Fibroblast of villous mesenchyme (primary cell): ENCODE measurements at places on chromosomes 5 and 9. TPM values are rescaled to one million over a fixed set of nuclear protein-coding genes. Genes with fewer than 3 reads are reported as not detected.

The TMC1 gene
- under 0.01 and 1.3 TPM in 2 replicates for total RNA-seq

The RNF183 gene
- not detected in 2 replicates for total RNA-seq

The CDH9 gene
- not detected in 2 replicates for total RNA-seq

The GPR151 gene
- total RNA-seq: not detected in 2 replicates

The TNFSF15 gene
- total RNA-seq: 4.5 and 5.6 TPM in 2 replicates

The SH3RF2 gene
- 0.97 and 2.2 TPM in 2 replicates for total RNA-seq

The TRIM36 gene
- 0.97 and 2.2 TPM in 2 replicates for total RNA-seq

The PIP5K1B gene
- total RNA-seq: under 0.01 TPM in 2 replicates

The ARHGEF37 gene
- total RNA-seq: 0.43 and 0.64 TPM in 2 replicates

The PCSK1 gene
- under 0.01 TPM in 1 of 2 replicates, not detected in the other for total RNA-seq

The CSF1R gene
- under 0.01 TPM in 2 replicates for total RNA-seq

The BTNL8 gene
- not detected in 2 replicates for total RNA-seq

The CCDC171 gene
- 2.2 and 2.3 TPM in 2 replicates for total RNA-seq

The CCL27 gene
- total RNA-seq: not detected in 2 replicates

The OR13C4 gene
- not detected in 2 replicates for total RNA-seq

The REEP2 gene
- total RNA-seq: 13.0 and 16.4 TPM in 2 replicates

The PLCXD3 gene
- 0.32 and 0.43 TPM in 2 replicates for total RNA-seq
